ENCODE measurements at places on chromosomes 1 and 21. TPM values are rescaled to one million over a fixed set of nuclear protein-coding genes. Genes with fewer than 3 reads are reported as not detected.

DNA sequence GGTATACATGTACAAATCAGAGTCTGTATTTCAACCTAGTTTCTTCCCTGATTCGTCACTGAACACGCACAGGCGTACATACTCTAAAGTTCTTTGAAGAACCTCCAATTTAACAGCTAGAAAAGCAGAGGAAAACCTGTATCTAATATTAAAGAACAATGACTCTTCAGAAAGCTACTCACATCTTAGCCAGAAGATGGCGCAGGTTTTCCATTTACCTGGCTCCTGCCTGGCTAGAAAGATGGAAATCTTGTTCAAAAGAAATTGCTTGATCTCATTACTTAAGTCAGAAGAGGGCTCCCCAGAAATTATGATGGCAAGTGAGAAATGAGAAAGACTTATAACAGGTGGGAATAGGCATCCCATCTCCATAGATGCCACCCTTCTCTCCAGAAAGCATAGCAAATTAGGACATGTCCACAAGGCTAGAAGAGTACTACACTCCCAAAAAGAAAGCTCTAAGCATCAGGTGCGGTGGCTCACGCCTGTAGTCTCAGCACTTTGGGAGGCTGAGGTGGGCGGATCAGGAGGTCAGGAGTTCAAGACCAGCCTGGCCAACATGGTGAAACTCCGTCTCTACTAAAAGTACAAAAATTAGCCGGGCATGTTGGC lies 19.0 kb upstream of the L1TD1 start:
- DNase-seq: no peak

- DNase-seq: peak; percentile 88
Observed at GRCh38 chr1:3491291-3492246, 37.1 kb downstream of the ARHGEF16 start.

The TNFRSF14 gene
- 8.5 TPM for total RNA-seq

The SH2D5 gene
- 1.2 TPM for total RNA-seq

GRCh38 chr1:228452194-228453021 lies 34.8 kb upstream of the RNF187 start:
- no peak for DNase-seq

The CYP4A22 gene
- total RNA-seq: not detected

DNA sequence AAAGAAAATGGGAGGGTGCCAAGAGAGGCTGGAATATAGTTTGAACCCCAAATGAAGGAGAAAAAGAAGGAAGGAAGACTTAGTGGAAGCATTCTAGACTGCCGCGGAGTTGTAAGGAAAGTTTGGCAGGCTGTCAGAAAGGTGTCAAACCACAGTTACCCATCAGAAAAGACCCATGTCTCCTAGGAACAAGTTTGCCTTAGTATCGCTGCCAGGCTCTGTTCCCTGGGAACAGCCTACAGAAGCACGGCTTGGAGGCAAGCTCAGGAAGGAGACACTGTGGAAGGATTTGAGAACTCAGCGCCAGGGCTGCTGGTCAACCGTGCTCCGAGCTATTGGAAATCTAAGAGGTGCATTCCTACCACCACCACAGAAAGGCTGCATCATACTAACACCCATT lies 197.4 kb downstream of the RRAGC start:
- no peak for DNase-seq
